GM04504 (cell line): ENCODE measurements at places on chromosomes 5 and 9.

GRCh38 chr5:80466669-80467485 lies 21.0 kb upstream of the FAM151B start:
- DNase-seq, result no peak

DNA sequence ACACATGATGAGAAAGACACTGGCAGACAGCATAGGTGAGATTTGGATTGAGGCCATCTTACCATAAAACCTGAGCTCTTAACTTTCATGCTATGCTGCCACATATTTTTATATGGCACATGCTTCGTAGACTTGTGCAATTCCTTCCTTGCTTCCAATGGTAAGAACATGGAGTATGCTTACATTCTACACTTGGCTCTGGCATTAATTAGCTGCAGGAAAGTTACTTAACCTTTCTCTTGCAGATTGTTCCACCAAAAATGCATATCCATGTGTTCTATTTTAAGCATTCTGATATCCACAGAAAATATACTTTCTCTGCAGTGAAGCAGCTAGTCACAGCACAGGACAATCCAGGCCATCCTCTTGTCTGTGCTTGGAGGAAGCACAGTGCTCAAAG lies 119.4 kb downstream of the MPDZ start:
- DNase-seq, result no peak

DNA sequence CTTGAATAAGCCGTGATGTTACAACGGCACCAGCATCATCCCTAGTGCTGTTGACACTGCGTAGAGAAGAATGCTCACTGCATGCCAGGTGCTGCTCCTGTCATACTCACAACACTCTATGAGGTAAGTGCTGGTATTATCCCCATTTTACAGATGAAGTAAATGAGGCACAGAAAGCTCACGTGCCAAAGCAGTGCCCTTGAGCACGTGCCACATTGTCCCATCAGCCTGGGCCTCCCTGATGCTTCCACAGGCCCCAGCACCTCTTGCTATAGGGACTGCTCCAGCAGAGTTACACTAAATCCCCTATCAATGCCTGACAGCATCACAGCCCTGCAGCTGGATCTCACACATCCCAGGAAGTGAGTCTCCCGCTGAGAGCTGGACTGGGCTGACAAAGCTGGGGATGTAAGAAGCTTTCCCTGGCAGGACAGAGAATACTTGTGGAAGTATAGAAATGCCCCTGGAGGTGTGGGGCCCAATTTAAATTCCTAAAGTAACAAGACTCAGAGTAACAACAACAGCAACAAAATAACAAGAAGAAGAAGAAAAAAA lies 216.1 kb downstream of the FSTL4 start:
- DNase-seq, result no peak

GRCh38 chr9:124810663-124811355 lies 33.9 kb downstream of the OLFML2A start:
- DNase-seq, result no peak

DNA sequence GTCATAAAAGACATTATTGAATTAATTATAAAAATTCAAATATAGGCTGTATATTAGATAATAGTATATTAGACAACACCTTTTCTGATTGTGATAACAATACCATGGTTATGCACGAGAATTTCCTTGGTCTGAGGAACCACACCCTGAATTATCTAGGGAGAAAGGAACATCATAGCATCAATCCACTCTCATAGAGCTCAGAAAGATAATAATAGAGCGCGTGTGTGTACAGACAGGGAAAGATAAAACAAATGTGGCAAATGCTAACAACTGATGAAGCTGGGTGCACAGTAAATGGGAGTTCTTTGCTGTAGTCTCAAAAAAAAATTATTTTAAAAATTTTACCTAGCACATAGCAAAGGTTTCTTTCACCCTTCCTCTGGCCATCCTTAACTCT lies 143.5 kb downstream of the CDK5RAP2 start:
- no peak for DNase-seq

GRCh38 chr9:99488131-99489059 lies 266.3 kb downstream of the SEC61B start:
- no peak for DNase-seq

DNA sequence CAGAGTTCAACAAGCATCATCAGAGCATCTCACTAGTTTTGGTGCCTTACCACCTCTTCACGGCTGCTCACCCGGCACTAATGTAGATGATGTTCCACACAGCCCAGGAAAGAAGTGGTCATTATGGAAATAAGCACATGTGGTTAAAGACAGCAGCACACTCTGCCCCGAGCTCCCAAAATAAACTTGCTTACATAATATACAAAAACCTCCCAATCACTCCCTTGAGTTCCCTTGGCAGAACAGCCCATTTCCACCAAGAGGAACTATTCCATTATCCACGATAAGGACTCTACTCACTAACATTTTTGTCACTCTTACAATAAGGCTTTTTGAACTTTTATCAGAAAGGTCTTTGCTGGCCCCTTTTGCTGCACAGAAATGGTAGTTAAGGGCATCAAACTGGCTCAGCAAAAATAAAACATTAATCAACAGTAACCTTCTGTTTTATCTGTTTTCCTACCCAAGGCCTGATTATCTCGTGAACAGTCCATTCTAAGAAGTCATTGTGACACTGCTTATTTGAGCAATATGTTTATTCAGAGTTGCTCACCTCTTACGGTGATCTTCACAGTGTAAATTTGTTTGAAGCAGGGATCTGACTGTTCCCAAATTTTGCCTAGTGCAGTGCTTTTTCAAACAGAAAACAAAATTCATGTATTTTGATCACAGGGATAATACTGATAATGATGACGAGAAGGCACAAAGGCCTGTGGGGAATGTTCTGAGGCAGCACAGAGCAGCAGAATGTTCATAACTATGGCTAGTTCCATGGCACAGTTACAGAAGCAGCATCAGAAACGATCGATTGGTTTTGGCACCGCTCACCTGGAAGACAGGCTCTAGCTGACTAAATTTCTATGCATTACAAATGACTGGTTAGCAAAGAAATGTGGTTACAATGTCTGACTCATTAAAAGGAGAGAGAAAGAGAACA lies 399.8 kb upstream of the PIK3R1 start:
- DNase-seq, result no peak

DNA sequence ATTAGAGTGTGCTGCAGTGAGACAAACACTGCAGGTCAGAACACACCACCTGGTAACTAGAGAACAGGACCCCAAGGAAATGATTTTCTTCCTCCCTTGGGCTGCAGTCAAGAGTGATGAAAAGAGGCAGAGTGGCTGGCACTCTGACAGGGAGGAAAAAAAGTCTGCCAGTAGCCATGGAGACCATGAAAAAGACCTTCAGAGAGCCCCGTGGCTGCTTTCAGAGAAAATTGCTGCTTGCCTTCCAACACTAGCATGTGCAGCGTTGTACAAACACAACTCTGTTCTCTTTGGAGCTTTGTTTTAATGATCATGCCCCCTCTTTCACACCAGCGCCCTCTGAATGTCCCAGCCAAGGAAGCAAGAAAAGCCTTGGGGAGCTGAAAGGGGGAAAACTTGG lies 68.8 kb downstream of the ANKRD55 start:
- DNase-seq, result no peak

GRCh38 chr5:97097326-97098230 lies 44.8 kb downstream of the LIX1 start:
- no peak for DNase-seq

GRCh38 chr9:14236591-14236990 lies 77.3 kb downstream of the NFIB start:
- no peak for DNase-seq

GRCh38 chr9:121603028-121603427 lies 48.4 kb upstream of the DAB2IP start:
- DNase-seq, result no peak

- DNase-seq, result no peak
Observed at GRCh38 chr5:144304688-144305087, 134.0 kb downstream of the KCTD16 start.

GRCh38 chr5:150590979-150591695 lies 49.3 kb upstream of the SYNPO start:
- no peak for DNase-seq

DNA sequence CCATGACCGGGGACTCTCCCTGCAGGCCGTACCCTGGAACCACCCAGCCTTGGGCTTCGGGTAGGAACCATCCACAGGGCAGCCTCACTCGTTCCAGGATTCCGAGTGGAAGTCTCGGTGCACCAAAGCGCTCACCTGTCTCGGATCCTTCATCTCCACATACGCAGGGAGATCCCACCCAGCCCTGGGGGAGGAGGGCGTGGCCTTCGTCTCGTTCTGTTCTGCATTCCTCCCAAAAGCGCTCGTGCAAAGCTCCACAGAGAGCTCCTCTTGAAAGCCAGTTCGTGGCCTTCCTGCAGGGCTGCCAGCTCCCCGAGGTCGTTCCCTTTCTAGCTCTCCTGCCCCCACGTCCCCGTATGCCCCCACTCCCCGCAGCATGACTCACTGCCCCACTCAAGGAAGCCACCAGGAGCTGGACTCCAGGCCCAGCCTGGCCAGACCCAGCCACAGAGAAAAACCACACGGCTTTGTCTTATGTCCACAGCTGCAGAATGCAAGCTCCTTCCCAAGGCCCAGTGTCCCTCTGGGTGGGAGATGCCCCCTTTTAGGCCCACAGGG lies 65.0 kb upstream of the SARDH start:
- DNase-seq, result no peak

GRCh38 chr9:133505186-133505830 lies 19.5 kb downstream of the MYMK start:
- no peak for DNase-seq

DNA sequence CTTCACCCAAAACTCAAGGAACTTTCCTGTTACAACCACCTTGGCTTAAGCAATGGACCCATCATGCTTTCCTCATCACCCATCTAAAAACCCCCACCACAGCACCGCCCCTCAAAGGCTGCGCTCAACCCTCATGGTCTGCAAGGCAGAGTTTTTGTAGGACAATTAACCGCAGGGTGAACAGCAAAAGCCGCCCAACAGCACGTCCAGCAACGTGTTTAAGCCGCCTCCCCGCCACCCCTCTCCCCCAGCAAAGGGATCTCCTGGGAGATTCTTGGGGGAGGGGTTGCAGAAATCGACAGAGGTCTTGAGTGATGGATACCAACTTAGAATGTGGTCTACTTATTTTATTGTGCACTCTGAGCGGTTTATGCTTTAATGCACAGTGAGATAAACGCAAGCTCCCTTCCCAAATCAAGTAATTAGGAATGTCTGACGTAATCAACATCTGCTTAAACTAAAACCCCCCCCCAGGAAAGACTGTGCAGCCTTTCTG lies 1.9 kb downstream of the ROR2 start:
- DNase-seq, result no peak

DNA sequence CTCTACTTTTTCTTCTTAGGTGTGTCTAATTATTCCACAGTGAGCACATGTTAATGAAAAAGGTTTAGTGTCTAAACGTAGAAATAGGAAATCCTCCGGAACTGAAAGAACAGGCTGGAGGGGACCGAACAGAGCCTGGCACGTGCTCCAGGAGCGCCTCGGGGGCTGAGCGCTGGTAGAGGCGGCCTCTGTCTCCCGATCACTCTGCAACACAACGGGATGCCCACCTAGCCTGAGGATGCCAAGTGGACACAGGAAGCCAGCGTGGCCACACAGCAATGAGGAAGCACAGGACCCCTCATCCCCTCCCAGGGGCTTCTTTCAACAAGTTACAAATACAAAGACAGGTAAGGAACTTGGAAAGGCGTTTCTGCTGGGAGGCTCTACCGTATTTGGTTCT lies 19.4 kb downstream of the TRIM7 start:
- DNase-seq, result no peak

- DNase-seq, result no peak
Observed at GRCh38 chr9:84744195-84744594, 74.7 kb downstream of the NTRK2 start.

- DNase-seq, result no peak
Observed at GRCh38 chr9:35285731-35286130, 123.9 kb downstream of the UNC13B start.
